Activated CD4-positive, CD25-positive, alpha-beta regulatory T cell (primary cell): ENCODE measurements at places on chromosomes 2 and 18.

DNA sequence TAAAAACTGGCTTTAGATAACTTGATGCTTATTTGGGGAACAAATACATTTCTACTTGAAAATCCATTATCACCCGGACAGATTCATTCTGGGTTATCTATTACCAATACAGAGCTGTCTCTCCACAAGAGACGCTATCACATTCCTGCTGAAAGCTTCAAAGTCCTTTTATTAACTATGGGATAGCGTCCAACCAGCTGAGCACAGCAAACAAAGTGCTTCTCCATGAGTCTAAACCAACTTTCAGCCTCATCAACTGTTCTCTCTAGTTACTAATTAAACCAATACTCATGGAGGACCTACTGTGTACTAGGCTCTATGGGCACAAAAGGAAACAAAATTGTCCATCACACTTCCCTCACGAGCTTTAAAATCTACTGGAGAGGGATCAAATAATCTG, 132.8 kb downstream of the L3MBTL4 start:
- no peak for DNase-seq

- DNase-seq: no peak
These were observed 246.5 kb downstream of the LDLRAD4 start for GRCh38 chr18:13465124-13465446.

GRCh38 chr2:185393091-185393490, 345.5 kb upstream of the FSIP2 start:
- no peak for DNase-seq

DNA sequence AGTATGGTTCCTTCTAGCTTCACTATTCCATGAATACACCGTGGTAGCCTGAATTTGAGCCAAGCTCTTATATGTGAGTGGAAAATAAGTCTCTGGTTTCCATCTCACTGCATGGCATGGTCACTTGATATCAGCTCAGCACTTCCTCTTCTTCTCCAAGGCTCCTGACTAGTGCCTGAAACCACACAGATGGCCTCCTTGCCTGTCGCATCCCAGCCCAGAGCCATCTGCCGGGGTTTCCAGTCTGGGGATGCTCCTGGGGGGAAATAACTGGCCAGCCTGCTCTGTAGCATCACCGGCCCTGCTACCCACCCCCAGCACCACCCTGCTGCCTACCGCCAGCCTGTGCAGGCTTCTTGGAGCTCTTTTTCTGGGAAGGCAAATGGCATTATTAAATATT, 7.7 kb upstream of the MARCHF4 start:
- DNase-seq: no peak

GRCh38 chr18:37666991-37667390, 101.4 kb upstream of the CELF4 start:
- no peak for DNase-seq

GRCh38 chr2:84799772-84800171, 81.1 kb downstream of the TRABD2A start:
- no peak for DNase-seq

DNA sequence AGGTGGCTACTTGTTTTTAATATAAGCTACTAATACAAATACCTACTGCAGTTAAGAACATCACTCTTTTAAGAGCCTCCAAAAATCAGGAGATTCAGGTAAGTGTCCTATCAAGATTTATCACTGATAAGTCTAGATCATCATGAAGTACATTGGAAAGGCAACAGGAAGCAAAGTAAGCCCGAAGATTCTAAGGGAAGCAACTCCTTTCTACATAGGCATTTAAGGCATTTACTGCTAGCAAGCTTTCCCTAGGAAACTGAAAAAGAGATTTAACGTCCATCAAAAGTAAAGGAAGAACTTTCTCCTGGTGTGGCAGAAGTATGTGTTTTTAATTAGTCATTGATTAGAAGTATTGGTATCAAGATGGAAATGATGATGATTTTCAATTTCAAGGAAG, 3.7 kb downstream of the STK17B start:
- no peak for DNase-seq

GRCh38 chr2:62099523-62100175, 96.3 kb upstream of the B3GNT2 start:
- no peak for DNase-seq

- no peak for DNase-seq
These were observed 569.9 kb upstream of the LINC00305 start for GRCh38 chr18:64718808-64719207.

DNA sequence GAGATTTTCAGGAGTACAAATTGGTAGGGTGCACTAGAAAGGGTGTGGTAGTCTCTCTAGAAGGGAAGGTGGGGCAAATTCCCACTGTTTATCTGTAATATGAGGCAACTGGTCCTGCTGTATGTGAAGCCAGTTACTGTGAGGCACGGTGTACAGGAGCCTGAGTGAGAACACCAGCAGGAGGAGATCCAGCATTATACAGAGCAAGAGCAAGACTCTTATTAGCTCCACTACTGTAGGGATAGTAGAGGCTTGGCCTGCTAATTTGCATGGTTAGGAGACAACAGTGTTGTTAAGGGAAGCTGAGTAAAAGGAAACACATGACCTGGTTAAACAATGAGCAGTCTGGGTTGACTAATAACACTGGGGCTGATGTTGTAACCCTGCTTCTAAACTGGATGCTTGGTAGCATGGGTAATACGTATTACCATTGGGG, 76.3 kb upstream of the WDSUB1 start:
- no peak for DNase-seq

- no peak for DNase-seq
These were observed 167.9 kb downstream of the IRS1 start for GRCh38 chr2:226631671-226632070.

- DNase-seq: no peak
These were observed 38.6 kb downstream of the ACOXL start for GRCh38 chr2:110770959-110771431.

DNA sequence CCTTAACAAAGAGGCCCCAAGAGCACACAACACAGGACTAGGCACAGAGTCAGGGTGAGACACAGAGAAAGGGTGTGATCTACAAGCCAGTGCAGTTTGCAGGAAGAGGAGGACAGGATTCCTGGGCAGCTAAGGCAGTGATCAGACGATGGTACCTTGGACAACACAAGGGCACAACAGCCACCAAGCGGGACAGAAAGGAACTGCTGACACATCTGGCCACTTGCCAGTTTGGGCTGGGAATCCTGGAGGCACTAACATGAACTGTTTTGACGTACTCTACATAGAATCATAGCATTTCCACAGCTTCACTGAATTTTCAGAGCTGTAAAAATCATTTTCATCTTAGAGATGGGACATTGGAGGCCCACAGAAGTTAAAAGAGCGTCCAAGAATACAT, 221.5 kb upstream of the SLC35G4 start:
- DNase-seq: no peak

DNA sequence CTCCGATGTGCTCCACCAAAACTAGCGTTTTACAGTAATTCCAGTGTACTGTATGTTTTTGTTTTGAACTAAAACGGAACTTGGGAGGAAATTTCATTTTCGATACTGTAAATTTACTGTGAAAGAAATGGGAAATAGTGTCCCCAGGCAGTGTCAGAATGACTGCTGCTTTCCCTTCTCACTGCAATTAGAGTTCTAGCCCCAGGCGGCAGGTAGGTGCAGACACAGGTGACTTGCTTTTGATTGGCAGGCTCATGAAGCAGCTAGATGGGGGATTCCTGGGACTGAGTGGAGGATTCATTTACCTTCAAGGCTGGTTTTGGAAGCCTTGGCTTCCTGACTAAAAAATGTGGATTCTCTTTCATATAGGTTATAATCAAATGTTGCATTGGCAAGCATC, 27.0 kb downstream of the RPRM start:
- DNase-seq: no peak

GRCh38 chr2:208172125-208172524, 8.7 kb upstream of the CRYGA start:
- DNase-seq: no peak

GRCh38 chr2:888906-889566, 61.6 kb upstream of the SNTG2 start:
- DNase-seq: no peak

- DNase-seq: no peak
These were observed 535.8 kb upstream of the POU3F3 start for GRCh38 chr2:104318001-104318665.

DNA sequence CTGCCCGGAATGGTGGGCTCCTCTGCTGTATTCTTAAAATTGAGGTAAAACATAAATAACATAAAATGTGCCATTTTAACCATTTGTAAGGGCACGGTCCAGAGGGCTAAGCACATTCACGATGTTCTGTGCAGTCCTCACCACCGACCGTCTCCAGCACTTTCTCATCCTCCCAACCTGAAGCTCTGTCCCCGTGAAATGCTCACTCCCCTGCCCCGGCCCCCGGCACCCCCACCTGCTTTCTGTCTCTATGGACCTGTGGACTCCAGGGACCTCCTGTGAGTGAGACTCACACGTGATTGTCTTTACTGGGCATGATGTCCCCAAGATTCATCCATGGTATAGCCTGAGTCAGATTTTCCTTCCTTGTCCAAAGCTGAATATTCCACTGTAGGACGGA, 38.7 kb upstream of the CTDP1 start:
- DNase-seq: no peak

GRCh38 chr18:75456199-75456631, 28.7 kb upstream of the SMIM21 start:
- DNase-seq: no peak

GRCh38 chr2:77232909-77233425, 289.2 kb downstream of the LRRTM4 start:
- no peak for DNase-seq

DNA sequence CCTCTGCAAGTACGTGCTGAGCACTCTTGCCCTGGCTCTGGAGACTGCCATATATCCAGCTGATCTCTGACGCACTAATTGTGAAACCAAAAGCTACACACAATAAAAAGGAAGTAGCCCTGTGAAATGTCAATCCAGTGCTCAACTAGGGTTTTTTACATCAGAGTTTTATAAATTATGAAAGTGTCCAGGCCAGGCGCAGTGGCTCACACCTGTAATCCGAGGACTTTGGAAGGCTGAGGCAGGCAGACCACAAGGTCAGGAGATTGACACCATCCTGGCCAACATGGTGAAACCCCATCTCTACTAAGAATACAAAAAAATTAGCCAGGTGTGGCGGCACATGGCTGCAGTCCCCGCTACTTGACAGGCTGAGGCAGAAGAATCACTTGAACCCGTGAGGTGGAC, 24.5 kb upstream of the PEX13 start:
- no peak for DNase-seq

DNA sequence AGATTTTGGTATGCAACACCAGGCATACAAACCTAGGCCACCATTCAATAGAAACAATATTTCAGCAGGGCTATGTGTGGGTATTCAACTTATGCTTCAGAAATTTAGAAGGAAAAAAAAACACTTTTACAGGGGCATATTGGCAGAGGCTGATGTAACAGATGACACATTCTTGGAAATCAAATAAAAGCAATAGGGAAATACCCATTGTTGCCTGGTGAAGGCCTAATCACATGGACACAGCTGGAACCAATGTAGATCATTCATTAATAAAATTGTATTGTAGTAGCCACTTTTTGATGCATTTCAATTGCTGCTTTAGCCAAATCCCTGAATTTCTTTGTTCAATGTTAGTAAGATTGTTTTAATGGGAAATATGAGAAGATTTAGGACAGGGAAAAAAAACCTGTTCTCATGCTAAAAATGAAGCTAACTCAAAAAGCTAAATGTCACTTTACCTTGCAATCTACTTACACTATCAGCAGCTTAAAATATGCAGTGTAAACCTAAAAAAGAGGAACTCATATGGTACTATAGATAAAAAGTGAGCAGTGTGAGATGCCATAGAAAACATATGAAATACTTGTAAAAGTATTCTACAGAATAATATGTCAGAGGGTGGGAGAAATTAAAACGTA, 289.4 kb downstream of the ZEB2 start:
- DNase-seq: no peak

GRCh38 chr18:75351409-75351808, 76.1 kb downstream of the SMIM21 start:
- no peak for DNase-seq

DNA sequence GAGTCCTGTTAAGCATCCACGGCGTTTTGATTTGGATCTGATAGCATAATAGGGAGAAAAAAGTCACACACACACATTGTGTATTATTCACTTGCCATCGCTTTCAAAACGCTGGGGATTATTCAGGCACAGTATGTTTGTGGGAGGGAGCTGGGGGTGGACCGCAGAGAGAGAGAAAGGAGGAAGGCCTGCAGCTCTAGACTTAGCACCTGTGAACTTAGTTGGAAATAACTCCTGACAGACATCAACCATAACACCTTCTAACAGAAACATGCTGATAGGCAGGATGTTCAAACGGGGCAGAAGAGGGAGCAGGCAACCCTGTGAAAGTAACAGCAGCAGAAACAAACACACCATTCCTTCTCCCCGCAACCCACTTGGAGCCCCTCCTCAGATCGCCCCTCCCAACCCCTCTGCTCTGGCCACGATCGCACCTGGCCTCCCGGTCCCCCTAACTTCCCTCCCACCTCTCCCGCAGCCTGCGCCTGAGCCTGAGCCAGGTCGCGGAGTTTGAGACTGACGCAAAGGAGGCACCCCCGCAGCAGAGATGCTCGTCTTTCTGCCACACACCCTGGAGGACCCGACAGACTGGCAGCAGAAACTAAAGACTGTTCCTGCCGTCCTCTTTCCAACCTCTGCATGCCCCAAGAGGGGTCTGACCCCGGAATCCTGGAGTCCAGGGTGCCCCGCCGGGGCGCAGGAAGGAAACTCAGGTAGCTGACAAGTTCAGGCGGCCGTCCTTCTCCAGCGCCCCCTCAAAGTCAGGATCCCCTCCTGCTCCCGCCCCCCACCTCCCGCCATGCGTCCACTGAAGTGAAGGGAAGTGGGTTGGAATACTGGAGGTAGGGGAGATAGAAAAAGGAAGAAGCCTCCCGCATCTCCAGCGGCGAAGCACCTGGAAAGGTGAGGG, 738 bp downstream of the CHST9 start:
- DNase-seq: no peak

- no peak for DNase-seq
These were observed 64.2 kb downstream of the RBMS1 start for GRCh38 chr2:160429248-160430000.

- no peak for DNase-seq
These were observed 1387.1 kb upstream of the TMEFF2 start for GRCh38 chr2:193581807-193582206.

DNA sequence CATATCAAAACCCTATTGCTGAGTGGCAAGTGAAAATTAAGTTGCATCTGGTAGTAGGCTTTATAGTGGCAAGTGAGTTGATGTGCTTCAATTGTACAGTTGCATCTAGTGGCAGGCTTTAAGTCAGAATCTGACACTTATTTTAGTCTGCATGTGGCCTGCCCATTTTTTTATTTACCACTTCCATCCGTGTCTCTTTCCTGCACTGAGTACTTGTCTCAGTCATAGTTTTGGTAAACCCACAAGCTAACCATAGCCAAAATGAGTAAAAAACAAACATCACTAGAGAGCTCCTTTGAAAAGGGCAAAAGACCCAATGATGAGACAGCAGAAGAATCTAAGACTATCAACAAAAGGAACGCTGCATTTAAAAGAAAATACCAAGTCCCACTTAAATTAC, 96.0 kb upstream of the CRACDL start:
- no peak for DNase-seq

DNA sequence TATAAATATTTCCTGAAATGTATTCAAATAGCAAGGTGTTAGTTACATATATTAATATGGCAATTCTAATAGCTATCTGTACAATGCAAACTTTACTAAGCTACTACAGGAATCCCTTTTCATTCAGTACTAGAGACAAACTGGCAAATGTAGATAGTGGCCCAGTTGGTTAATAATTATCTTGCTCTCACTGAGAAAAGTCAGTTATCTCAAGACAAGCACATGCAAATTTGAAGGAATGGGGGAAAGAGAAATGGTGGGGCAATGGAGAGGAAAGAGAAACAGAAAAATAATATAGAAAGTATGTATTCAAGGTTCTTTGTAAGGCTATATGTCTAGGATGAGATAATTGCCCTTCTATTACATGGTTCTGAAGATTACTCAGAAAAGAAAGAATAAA, 280.0 kb downstream of the FIGN start:
- no peak for DNase-seq
